ENCODE measurements at places on chromosomes 1 and 21.

- DNase-seq = no peak
These were observed 10.0 kb upstream of the FAAP20 start for GRCh38 chr1:2204415-2205190.

DNA sequence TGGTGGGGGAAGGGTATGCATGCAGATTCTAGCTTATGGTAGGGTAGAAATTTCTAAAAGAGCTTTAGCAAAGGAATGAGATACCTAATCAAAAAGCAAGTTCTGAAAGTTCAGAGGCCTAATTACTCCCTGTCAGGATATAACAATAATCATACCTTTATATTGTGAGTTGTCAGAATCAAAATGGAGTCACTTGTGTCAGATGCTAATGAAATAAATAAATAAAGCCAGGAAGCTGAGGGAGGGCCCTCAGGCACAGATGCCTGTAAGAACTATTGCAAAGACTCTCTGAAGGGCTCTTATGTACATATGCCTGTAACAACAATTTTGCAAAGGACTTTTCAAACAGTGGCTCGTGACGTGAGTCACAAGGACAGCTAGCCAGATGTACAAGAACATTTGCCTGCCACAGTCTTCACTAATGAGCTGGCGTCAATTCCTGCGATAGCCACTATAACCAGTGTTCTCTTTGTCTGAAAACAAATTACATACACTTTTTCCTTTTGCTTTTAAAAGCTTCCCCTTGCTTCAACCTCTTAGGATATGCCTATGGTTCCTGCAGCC, 27.4 kb upstream of the DNASE2B start:
- DNase-seq = no peak

- DNase-seq = no peak
These were observed 4.9 kb downstream of the GBP1 start for GRCh38 chr1:89060091-89060490.

DNA sequence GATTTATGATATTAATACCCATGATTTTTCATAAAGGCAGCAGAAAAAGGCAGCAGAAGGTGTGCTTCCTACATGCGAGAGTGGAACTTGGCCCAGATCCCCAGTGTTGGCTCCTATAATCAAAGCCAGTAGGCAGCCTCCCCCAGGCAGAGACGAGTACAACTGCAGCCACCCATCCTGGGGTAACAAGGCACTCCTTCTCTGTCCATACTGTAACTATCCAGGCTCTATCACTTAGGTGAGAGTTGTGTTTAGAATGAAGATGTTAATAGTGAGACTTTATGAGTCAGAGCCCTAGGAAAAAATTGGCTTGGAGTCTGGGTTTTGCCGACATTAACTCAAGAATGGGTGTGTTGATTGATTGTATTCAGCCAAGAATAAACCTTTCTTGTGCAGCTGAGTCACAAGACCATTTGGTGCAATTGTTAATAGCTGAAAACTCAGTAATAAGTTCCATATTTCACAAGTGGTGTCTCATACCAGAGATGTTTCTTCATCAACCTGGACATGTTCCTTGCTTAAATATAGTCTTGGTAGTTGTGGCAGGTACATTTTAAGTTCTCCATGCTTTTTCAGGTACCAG, 322.3 kb downstream of the DUSP10 start:
- no peak for DNase-seq

DNA sequence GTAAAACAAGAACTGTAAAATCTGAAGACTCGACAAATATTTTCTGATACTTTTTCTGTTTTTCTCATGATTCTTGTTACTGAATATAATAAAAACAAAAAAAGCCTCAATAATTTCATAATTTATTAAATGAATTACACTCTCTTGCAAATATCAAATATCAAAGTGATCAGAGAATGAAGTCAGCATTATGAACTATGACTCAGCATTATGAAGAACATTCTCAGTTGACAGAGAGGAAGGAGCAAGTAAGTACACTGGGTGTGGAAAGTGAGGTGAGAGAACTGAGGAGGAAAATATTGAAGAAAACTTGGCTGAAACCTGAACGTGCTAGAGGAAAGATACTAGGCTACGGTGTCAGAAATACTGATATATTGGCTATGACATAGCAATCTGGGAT, 529.5 kb downstream of the KCNT2 start:
- DNase-seq = no peak

GRCh38 chr1:198935306-198935921, 296.6 kb downstream of the PTPRC start:
- peak; percentile 24 for DNase-seq

Measured in effector memory CD4-positive, alpha-beta T cell (primary cell).